Body of pancreas (tissue), 4 donors: ENCODE measurements at places on chromosomes 16 and 17. TPM values are rescaled to one million over a fixed set of nuclear protein-coding genes. Genes with fewer than 3 reads are reported as not detected.

The CA10 gene
- 0.26 TPM for total RNA-seq

The MYH3 gene
- total RNA-seq: 1.6 TPM

- peak overlapping the region; percentile 67 for H3K4me3 ChIP-seq
- no peak for DNase-seq
- peaks cover 66% of the 10 kb centered on the region for H3K4me1 ChIP-seq
- H3K27ac ChIP-seq: peak overlapping the region; percentile 98
Observed at GRCh38 chr17:76735586-76736348, 1.4 kb downstream of the SRSF2 start.

GRCh38 chr16:17949141-17949981 is 387.2 kb downstream of the NPIPA8 start:
- H3K27ac ChIP-seq: no peak overlapping the region
- H3K36me3 ChIP-seq: no peaks in the 10 kb centered on the region
- no peaks in the 10 kb centered on the region for H3K27me3 ChIP-seq
- no peaks in the 10 kb centered on the region for H3K4me1 ChIP-seq
- no peak for DNase-seq
- no peak overlapping the region for H3K4me3 ChIP-seq

DNA sequence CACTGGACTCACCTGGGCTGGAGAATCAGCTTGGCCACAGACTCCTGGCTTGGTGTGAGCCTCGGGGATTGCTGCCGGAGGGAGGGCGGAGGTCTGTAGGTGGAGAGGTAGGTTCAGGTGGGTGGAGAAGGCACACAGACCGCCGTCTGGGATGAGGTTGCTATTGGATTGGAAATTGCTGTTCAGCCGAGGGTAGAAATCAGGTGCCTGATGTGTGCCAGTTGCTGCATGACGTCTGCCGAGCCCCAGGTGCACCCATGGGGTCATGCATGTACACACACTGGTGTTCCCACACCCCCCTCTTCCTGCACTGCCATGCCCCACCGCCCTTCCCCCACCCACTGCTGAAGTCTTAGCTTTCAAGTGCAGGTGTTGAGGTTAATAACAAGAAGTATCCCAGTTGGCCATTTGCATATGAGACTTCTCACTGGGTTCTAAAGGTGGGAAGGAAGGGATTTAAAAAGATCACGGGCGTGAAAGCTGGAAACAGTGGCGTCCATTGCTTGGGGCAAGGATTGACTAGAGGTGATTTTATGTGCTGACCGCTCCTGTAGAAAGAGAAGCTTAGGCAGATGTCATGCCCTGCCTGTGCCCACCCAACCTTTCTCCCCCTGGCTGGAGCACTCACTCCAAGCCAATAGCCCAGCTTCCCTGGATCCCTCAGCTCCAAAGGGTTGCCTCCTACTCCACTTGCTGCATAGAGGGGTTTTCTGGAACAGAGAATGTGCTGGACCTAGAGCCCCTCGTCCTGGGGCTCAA is 193.6 kb downstream of the CCDC182 start:
- no peak for DNase-seq
- no peak overlapping the region for H3K27ac ChIP-seq
- no peaks in the 10 kb centered on the region for H3K27me3 ChIP-seq
- no peaks in the 10 kb centered on the region for H3K36me3 ChIP-seq
- no peak overlapping the region for H3K4me3 ChIP-seq
- no peaks in the 10 kb centered on the region for H3K4me1 ChIP-seq

The KRT36 gene
- total RNA-seq: not detected

DNA sequence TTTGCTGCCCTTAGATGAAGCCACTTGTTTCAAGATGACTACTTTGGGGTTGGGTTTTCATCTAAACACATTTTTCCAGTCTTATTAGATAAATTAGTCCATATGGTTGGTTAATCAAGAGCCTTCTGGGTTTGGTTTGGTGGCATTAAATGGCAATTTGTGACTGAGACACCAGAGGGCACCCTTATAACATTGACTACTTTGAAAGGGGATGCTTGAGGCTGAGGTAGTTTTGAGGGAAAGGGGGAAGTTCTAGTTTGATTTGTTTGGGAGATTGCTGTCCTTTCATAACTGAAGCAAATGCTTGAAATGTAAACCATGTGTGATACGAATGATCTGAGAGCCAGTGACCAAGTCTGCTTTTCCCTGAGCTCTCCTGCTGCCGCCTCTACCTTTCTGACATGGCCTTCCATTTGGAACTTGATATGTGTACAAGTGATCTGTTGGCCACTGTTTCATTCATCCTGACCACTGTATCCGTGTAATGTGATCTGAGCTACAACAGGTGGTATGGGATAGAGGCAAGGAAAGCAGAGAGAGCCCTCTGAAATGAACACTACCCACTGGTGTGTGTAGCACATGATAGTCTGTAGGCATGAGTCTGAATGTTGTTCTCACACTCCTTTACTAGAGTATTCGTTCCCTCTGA is 5.8 kb upstream of the RARA start:
- DNase-seq: peak; percentile 64
- no peak overlapping the region for H3K4me3 ChIP-seq
- H3K27ac ChIP-seq: no peak overlapping the region
- no peaks in the 10 kb centered on the region for H3K4me1 ChIP-seq
- no peaks in the 10 kb centered on the region for H3K27me3 ChIP-seq

- H3K27me3 ChIP-seq: no peaks in the 10 kb centered on the region
- no peaks in the 10 kb centered on the region for H3K4me1 ChIP-seq
- peaks cover 33% of the 10 kb centered on the region for H3K36me3 ChIP-seq
- no peak overlapping the region for H3K27ac ChIP-seq
- peak; percentile 25 for DNase-seq
Observed at GRCh38 chr17:17269926-17270773, 10.9 kb downstream of the COPS3 start.

DNA sequence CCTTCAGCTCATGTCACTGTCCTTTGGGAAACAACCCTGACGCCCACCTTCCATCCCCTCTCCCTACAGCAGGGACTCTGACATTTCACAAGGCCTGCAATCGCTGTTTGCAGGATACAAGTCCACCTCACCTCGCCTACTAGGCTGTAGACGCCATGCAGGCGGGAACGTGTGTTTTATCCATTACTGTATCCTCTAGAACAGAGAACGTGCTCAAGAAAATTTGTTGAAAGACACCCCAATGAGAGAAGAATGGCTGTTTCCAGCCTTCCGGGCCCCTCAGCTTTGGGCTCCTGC is 1.5 kb upstream of the TTYH2 start:
- H3K27me3 ChIP-seq: no peaks in the 10 kb centered on the region
- no peak overlapping the region for H3K4me3 ChIP-seq
- DNase-seq: no peak
- peaks cover 61% of the 10 kb centered on the region for H3K4me1 ChIP-seq
- H3K36me3 ChIP-seq: no peaks in the 10 kb centered on the region
- H3K27ac ChIP-seq: no peak overlapping the region

The CCT6B gene
- total RNA-seq: 1.8 TPM

The ZNF232 gene
- 4.0 TPM for total RNA-seq

DNA sequence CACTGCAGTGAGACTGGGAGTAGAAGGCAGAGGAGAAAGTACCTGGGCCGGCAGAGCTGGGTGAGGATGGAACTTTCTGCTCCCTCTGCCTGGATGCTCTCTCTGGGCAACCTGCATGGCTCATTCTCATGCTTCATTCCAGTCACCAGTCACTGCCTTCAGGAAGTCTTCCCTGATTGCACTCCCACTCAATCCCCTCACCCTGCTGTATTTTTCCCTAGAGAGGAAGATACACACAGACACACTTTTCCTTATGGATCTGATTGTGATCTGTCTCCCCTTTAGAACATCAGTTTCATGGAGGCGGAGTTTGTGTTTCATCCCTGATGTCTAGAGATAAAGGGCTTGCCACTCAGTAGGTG is 44.9 kb downstream of the MEAK7 start:
- H3K4me1 ChIP-seq: no peaks in the 10 kb centered on the region
- H3K4me3 ChIP-seq: no peak overlapping the region
- no peaks in the 10 kb centered on the region for H3K27me3 ChIP-seq
- no peak for DNase-seq
- H3K27ac ChIP-seq: no peak overlapping the region
- H3K36me3 ChIP-seq: no peaks in the 10 kb centered on the region
